ENCODE measurements at places on chromosomes 2 and 18.

DNA sequence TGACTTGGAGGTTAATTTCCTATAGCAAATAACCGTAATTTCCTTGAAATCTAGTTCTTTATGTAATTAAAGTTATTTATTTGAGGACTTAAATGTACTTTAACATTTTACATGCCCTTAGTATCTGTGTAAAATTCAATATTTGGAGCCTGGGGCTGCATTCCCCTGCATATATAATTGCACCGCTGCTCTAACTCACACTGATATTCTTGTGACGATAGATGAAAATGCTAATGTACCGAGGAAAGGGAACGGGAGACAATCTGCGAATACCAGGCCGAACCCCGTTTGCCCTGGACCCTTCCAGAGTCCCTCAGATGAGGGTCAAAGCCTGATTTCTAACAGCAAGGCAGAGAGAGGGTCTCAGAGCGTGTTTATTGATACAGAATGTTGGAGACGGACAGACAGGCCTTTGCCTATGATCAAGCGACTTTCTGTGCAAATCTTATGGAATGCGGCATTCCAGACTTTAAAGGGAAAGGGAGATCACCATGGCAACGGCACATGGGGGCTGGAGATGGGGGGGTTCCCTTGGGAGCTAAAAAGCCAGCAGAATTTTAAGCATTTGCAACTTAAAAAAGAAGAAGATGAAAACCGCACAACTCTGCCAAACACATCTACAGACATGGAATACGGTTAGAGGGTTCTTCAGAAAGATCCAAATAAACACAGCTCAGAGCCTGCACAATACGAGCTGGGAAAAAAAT lies 57.6 kb upstream of the TWIST2 start:
- no peak for DNase-seq

- DNase-seq, result no peak
Measured at GRCh38 chr2:138190999-138191398, 226.7 kb downstream of the HNMT start.

DNA sequence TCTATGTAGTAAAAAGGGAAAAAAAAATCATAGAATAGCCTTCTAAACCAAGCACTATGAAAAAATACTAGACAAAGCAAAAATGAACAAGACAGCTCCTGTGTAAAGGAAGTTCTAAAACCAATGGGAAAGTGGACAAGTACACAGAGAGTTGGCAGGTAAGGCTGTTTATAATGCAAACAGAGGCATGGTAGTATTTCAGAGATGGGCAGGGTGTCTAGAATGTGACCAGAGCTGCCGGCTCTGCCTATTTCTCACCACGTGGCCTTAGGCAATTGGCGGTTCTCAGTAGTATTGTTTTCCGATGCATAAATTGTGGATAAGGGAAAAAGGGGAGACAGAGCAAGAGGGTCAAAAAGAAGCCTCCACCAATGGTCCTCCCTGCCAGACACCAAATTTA lies 173.6 kb downstream of the ANKRD30B start:
- DNase-seq, result no peak

- DNase-seq, result no peak
Measured at GRCh38 chr2:108587621-108588020, 53.4 kb downstream of the LIMS1 start.

- no peak for DNase-seq
Measured at GRCh38 chr2:168524005-168524404, 67.9 kb downstream of the CERS6 start.

DNA sequence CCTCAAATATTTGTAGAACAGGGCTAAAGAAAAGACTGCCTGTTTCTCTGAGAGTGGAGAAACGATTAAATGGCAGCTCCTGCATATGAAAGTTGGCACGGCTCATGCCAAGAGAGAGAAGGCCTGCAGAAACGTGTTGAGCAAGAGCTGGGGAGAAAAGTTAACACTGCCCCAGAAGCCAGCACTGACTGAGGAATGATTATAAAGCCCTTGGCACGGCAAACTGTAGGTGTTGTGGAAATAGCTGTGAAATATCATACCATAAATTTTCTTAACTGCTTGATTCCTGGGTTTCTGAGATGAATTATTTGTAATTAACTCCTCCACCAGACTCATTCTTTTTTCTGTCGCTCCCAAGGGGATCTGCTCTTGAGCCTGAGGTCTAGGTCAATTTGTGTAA lies 4.3 kb downstream of the FRZB start:
- DNase-seq, result no peak

- no peak for DNase-seq
Measured at GRCh38 chr18:26993568-26993967, 128.1 kb upstream of the AQP4 start.

DNA sequence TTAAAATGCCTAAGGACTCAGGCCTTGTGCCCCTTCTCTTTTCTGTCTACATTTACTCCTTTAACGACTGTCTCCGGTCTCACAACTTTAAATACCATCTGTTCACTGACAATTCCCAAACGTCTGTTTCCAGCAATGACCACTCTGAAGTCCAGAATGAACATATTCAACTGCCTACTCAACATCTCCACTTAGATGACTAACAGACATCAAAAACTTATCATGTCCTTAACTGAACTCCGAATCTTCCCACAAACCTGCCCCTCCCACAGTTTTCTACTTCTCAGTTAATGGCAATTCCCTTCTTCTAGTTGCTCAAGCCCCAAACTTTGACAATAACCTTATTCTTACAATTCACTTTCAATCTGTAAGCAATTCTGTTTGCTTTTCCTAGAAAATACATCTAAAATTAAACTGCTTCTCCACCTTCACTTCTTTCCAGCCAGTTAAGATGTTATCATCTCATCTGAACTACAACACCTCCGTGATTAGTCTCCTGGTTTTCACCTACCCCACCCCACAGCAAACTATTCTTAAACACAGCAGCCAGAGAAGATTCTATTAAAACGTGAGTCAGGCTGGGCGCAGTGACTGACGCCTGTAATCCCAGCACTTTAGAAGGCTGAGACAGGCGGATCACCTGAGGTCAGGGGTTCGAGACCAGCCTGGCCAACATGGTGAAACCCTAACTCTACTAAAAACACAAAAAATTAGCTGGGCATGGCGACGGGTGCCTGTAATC lies 2.8 kb downstream of the C1D start:
- DNase-seq, result no peak

DNA sequence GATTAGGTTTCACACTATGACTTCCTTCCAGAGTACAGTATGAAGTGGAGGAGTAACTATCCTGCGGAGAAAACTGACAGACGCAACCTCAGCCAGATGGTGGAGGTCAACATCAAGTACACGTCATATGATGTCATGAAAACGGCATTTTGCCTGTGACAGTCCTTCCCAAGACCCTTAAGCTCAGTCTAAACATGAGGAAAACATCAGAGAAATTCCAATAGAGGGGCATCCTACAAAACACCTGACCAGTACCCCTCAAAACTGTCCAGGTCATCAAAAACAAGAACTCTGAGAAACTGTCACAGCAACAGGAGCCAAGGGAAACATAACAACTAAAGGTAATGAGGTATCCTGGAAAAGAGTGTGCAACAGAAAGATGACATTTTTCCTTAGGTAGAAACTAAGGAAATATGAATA lies 1.7 kb downstream of the RNU4ATAC start:
- DNase-seq, result no peak

- DNase-seq, result no peak
Measured at GRCh38 chr18:3132700-3133099, 87.1 kb downstream of the MYOM1 start.

DNA sequence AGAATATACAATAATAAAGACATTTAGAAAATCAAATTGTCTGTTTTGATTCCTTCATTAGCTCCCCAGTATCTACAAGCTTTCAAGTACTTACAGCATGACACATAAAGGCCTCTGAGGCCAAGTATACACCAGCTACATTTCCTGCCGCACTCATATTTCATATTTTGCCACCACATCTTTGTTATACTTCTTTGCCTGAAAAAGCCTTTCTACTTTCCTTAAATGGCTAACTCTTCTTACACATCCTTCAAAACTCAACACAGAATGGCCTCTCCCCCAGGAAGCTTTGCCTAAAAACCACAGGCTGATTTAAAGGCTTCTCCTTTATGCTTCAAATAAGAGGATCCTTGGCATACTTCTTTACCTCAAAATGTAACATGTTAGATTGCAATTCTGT lies 4.5 kb downstream of the STK17B start:
- DNase-seq, result no peak

DNA sequence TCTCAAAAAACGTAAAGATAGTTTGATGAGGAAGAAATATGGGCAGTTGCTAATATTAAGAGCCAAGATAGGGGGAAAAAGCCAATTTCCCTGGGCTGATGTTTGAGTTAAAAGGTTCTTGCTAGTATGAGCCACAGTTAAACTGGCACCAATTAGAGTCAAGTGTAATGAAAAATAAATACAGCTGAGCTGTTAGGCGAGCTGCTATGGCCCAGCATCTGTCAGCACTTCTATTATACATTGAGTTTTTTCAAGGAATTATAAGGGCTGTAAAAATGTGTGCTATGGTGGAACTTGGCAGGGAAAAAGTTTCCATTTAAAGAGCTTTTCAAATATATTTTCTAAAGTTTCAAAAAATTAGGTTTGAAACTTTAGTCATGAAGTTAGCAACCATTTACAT lies 279.6 kb downstream of the CYRIA start:
- DNase-seq, result no peak

DNA sequence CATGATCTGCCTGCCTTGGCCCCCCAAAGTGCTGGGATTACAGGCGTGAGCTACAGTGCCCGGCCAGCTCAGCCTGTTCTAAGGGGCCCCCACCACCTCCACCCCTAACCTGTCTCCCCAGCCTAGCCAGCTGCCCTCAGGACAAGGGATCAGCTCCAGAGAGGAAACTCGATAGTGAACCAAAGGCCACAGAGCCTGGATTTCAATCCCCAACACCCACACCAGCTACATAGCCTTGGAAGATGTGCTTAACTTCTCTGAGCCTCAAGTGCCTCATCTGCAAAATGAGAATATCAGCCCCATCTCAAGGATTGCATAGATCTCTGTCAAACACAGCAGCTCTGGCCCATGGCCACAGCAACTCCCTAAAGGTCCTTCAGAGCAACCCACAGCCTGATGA lies 32.0 kb downstream of the BIN1 start:
- no peak for DNase-seq

DNA sequence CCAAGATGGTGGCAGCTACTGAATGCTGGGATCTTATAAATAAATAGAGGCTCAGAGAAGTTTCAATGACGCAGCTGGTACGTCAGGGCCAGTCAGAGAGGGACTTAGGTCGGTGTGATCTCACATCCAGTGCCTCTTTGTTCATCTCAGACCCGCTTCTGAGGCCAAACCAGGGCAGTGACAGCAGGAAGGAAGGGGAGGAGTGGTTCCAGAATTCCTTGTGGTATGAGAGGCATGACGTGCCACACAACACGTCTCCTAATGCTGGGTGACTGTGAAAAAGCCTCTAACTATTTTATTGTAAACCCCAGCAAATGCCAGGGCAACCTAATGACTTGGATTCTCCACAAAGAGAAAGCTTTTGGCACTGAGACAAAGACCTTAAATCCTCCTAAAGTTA lies 423.3 kb downstream of the LPIN1 start:
- DNase-seq, result peak; percentile 37

- DNase-seq, result no peak
Measured at GRCh38 chr2:209564816-209565215, 141.0 kb downstream of the MAP2 start.

DNA sequence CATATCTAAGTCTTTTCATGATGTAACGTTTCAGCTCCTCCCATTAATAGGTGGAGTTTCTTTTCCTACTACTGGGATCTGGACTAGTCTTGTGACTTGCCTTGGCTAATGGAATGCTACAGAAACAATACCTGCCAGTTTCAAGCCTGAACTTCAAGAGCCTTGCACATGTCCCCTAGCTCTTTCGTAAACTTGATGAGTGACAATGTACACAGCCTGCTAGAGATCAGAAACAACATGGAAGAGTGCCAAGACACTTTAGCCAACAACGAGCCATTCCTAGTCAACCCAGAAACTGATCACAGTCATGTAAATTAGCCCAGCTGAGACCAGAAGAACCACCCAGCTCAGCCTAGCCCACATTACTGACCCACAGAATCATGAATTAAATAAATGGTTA lies 24.8 kb upstream of the STK39 start:
- no peak for DNase-seq

DNA sequence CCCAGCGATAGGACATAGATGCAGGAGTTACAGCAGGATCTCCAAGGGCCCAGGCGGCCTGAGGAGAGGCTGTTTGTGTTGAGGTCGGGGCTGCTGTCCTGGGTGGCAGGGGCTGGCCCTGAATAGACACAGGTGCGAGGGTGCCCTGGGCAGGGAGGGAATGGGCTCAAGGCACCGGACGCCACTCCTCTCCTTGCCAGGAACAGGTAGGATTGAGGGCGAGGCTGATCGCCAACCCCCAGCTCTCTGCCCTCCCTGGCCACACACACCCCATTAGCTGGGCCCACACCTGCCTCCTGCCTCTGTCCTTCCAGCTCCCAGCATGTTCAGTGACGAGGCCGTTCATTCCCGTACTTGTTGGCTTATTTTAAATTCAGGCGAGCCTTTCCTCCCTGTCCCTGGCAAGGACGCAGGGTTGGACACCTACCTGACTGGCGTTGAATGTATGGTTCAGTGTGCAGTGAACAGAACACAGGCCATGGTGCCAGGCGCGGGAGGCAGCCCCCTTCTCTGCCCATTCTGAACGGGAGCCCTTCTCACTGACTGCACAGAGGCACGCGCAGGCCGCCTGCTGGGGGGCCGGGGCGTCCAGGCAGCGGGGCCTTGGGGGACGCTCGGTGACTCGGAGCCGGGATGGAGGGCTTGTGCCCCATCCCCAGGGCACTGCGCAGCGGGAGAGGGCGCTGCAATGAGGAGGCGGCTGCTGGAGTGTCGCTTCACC lies 41.3 kb upstream of the SNED1 start:
- no peak for DNase-seq

- no peak for DNase-seq
Measured at GRCh38 chr2:67471681-67472080, 74.5 kb downstream of the ETAA1 start.

GRCh38 chr2:224343226-224343625 lies 58.7 kb downstream of the FAM124B start:
- DNase-seq, result no peak

DNA sequence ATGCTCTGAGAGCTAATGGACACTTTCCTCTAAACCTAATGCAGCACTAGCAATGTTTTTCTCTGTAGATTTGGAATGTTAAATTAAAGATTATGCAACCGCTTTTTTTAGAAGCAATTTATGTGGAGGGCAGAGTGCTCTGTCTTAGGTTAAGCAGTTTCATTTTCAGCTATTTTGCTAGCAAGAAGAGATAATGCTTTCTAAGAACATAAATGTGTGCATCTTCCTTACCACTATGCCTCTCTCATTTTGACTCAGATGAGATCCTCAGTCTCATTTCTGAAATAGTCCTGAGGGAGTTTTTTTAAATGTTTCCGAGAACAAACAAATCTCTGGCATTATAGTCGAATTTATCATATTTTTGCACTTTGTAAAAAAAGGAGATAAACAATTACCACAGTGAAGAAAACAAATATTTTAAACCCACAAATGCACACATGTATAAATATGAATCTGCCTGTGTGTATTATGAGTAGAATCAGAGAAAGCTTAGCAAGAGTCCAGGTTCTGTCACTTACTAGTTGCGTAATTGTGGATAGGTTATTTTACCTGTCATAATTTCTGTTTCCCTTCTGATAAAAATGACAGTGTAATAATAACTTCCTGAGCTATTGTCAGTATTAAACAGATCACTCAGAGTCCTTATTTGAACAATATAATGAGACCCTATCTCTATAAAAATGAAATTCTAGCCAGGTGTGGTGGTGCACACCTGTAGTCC lies 207.7 kb upstream of the CRIM1 start:
- no peak for DNase-seq

GRCh38 chr2:154280543-154280942 lies 408.8 kb downstream of the GALNT13 start:
- DNase-seq, result no peak

- DNase-seq, result no peak
Measured at GRCh38 chr18:60232541-60232940, 140.0 kb downstream of the MC4R start.
